ENCODE measurements at places on chromosomes 4 and X.

DNA sequence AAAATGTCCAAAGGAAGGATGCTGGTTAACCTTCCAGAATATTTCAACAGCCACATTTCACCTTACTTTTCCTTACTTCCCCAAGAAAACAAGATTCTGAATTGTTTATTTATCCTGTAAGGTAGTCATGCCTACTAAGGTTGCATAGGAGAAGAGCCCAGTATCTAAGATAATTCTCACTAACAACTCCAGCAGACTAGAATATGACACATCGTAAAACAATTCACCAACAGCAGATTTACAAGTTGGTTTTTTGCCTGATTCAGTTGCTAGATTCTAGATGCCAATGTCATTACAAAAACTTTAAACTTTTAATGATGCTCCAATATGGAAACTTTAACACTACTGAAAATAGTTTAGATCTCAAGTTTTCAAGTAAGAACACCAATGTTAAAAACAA lies 176.4 kb downstream of the IL13RA2 start:
- no peak for DNase-seq

- no peak for DNase-seq
Measured at GRCh38 chr4:10656420-10656819, 28.1 kb downstream of the CLNK start.

GRCh38 chrX:2385224-2385623 lies 115.6 kb downstream of the DHRSX start:
- no peak for DNase-seq

- DNase-seq, result no peak
Measured at GRCh38 chr4:167034983-167035382, 199.3 kb downstream of the SPOCK3 start.

- DNase-seq, result no peak
Measured at GRCh38 chr4:52366191-52366590, 292.9 kb downstream of the USP46 start.

DNA sequence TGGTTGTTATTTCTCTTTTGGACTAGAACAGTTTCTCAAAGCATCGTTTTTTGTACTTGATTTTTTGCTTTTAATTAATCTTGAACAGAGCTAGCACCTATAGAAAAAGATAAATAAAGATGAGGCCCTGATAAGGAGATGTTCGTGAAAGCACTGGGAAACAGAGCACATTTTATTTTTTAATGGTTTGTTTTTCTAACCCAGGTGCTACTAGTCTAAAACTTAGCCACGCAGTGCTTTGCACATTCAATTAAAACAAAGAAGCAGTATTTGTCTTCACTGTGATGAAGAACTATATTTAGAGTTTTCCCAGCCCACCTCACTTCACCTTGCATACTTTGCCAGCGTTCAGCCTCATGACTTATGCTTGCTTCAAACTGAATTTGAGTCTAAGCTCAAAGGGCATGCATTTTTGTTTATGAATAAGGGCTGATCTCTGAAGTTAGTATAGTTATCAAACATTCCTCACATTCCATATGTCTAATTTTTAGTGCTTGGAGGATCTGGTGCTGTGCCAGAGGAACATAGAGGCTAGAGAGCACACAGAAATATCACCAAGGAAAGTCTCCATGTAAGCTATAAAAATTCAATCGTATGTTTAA lies 76.7 kb downstream of the WWC2 start:
- no peak for DNase-seq

GRCh38 chrX:56736219-56736618 lies 7.2 kb downstream of the NBDY start:
- no peak for DNase-seq

DNA sequence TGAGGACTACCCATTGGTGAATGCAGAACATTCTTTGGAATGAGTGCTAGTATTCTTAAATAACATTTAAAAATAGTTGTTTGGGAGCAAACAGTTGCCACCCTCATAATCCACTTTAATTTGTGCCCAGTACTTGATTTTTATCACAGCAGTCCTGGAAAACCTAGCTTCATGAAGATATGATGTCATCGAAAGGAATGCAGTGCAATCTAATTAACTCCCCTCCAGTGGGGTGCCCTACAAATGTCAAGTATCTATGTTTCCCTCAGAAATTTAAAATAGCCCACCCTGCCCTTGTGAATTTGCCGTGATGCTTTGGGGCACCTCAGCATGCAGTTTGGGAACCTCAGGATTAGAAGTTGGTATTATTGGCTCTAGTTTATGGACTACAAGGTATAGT lies 5.4 kb downstream of the RAB9A start:
- DNase-seq, result no peak

GRCh38 chr4:101774807-101775206 lies 15.7 kb upstream of the BANK1 start:
- no peak for DNase-seq

GRCh38 chr4:82642331-82642730 lies 80.5 kb upstream of the TMEM150C start:
- no peak for DNase-seq

- DNase-seq, result no peak
Measured at GRCh38 chr4:130722361-130722760, 1626.4 kb downstream of the C4orf33 start.

DNA sequence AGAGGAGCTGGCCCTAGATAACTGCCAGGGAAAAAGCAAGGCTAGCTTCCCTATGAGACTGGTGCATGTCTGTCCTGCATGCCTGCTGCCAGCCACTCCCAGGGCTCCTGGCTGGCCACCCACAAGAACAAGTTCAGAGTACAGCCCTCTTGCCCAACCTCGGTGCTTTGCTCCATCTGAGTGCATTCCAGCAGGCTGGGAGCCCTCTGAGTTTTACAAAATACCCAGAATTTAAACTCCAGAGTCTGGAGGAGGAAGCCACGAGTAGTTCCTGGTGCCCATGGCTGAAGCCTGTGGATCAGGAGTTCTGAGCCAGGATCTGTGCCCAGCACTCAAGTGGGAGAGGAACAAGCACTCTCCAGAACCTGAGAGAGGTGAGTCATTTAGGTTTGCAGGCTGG lies 111.6 kb downstream of the MAGEE2 start:
- DNase-seq, result no peak

DNA sequence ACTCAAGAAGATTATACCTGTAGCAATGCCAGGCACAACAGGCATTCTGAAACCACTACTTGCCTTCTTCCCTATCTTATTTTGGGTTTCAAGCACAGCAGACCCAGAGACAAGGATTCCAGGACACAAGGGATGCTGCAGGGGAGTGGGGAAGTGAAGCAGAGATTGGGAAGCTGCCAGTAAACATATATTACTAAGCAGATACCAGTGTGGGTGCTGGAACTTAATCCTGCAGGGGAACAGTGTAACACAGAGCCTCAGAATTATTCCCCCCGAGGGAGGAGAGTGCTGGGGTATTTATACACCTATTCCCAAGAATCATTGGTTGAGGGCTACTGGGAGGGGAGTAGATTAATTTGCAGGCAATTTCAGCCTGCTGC lies 33.3 kb upstream of the MAML3 start:
- DNase-seq, result no peak

GRCh38 chr4:144355811-144356757 lies 215.6 kb upstream of the GYPA start:
- DNase-seq, result no peak

DNA sequence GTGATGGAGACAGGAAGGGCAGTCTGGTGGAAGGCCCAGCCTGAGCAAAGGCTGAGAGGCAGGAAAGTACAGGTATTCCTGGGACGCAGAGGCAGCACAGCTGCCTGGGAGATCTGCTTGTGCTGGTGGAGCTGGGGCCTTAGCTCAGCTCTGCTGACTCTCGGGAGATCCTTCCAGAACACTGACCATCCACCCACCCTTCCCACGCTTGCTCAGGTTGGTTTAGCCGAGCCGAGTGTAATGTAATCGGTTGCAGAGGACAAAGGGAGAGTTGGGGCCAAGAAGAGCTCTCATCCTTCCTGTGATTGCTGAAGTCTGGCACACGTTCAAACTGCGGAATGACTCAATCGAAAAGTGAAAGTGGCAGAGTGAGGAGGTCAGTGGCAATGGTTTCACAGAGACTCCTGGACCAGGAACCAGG lies 43.1 kb upstream of the GPR78 start:
- no peak for DNase-seq

DNA sequence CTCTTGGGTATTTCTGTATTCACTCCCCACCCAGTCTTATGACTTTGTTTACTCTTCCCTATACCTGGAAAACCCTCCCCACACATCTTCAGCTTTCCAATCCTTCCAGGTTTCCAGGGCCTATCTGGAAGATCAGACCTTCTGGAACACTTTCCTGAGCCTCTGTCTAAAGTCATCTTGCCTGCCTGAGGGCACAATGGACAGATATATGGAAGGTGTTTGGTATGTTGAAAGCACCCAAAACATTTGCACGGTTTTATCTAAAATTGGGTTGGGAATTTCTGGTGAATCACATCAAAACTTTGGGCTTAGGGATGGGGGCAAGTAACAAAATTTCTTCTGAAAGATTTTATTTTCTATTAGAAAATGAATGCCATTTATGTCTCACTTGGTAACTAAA lies 16.0 kb downstream of the CLDN2 start:
- no peak for DNase-seq

DNA sequence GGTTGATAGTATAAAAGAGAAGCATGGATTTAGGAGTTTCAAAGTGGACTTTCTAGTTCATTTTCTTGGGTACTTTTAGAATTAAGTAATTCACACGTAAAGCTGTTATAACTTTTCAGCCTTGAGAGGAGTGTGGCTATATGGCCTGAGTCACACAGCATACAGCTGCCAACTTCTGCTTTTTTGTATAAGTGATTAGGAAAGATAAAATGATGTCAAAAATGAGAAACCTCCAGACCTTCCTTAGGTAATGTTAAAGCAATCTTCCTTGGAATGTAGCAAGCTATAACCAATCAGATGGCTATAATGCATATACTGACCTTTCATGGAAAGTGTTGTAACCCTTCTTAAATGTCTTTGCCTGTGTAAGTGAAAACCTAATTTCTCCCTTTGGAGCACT lies 39.2 kb downstream of the RAB40AL start:
- DNase-seq, result no peak

GRCh38 chr4:107913283-107913899 lies 18.0 kb upstream of the CYP2U1 start:
- DNase-seq, result peak; percentile 63

- DNase-seq, result no peak
Measured at GRCh38 chr4:91838181-91838861, 465.4 kb upstream of the GRID2 start.

DNA sequence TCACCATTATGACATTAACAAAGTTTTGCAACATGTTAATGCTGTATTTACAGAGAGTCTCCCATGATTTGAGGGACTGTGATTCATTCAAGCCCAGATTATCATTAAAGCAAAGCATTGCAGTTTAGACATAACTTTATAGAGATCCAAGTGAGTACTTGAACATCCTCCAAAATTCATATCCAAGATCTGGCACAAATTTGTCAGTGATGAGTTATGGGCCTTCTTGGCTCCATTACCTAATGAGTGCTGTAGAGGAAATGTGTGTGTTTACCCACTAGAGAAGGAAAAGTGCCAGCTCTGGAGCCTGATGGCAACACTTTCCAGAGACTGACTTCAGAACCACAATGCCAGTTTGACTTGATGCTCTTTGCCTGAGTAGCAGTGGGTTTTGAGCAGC lies 432.3 kb downstream of the GALNTL6 start:
- no peak for DNase-seq

GRCh38 chrX:101009090-101009489 lies 39.6 kb downstream of the ARL13A start:
- DNase-seq, result no peak

DNA sequence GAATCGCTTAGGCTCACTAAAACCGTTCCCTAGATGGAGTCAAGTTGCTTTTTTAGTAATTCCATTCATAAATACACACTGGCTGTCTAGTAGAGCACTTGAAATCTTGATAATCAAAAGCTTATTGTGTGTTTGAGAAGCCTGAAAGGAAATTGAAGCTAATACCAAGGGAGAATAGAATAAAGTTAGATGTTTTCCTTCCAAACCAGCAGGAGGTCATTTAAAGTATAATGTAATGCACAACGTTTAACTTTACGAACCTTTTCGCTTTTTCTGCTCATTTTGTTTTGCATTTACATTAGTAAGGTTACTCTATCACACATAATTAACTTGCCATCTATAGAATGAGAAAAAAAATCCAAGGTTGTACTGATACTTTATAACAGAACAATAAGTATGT lies 440.9 kb downstream of the NKX6-1 start:
- DNase-seq, result no peak

GRCh38 chr4:149766135-149766534 lies 49.5 kb downstream of the IQCM start:
- no peak for DNase-seq

DNA sequence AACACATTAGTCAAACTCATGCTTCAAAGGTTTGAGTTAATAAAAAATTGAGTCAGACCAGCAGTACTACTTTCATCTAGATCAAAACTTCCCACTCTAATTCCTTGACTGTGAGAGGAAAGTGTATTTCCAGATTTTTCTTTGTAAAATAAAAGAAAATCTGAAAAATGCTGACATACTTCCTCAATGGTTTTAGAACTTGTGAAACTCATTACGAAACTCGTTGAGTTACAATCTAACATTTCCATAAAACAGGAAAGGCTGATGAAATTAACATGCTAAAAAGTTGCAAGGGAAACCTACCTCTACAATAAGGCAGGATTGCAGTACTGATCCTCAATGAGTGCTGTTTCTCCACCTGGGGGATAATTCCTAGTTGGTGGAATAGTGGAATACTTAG lies 217.8 kb upstream of the HCCS start:
- DNase-seq, result no peak

GRCh38 chr4:141119071-141119470 lies 14.2 kb downstream of the RNF150 start:
- no peak for DNase-seq

- DNase-seq, result no peak
Measured at GRCh38 chrX:150436195-150436594, 73.1 kb downstream of the MAMLD1 start.

- DNase-seq, result no peak
Measured at GRCh38 chr4:146027761-146028160, 89.1 kb upstream of the ZNF827 start.

- no peak for DNase-seq
Measured at GRCh38 chrX:4263030-4263803, 549.8 kb upstream of the PRKX start.

- DNase-seq, result no peak
Measured at GRCh38 chrX:19836337-19836736, 51.1 kb downstream of the SH3KBP1 start.

GRCh38 chrX:46743046-46743445 lies 15.9 kb downstream of the SLC9A7 start:
- no peak for DNase-seq

DNA sequence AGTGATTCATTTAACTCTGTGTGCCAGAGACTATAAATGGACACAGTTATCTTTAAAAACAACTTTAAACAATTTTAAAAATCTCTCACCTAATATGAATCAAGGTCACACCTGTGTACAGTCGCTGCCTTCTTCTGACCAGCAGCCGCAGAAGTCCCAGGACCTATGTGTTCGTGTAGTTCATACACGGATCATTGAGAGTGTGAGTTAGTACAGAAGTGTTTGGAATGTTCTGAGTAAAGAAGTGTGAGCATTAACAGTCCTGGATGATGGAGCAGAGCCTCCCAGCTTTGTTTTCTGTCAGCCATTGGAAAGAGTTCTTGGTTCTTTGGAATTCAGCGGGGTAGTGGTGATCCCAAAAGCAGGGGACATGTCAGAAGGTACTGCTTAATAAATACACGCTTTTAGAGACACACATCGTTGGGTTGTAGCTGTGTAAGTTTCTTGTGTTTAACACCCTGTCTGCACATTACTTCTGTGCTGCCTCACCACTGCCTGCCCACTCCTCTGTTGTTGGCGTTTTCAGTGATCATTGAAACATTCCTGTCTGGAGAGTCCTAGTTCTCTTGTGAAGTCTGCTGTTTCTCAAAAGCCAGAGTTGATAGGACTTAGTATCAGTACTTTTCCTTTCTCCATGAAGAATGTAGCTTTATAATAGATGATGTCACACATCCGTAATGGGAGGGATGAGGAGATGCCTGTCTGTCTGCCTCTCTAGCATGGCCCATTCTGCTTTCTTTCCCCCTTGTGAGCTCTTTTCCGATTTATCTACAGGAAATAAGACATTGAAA lies 90.6 kb downstream of the PTTG2 start:
- DNase-seq, result no peak
